Left colon (tissue), 2 donors: ENCODE measurements at places on chromosomes 1 and 21. TPM values are rescaled to one million over a fixed set of nuclear protein-coding genes. Genes with fewer than 3 reads are reported as not detected.

The PLEKHN1 gene
- 0.95 TPM for total RNA-seq

The LRRIQ3 gene
- 0.34 TPM for total RNA-seq

The TRIM62 gene
- 4.5 TPM for total RNA-seq

The ITGB3BP gene
- total RNA-seq: 12.7 TPM

The HSD3B1 gene
- 0.70 TPM for total RNA-seq

The DCDC2B gene
- not detected for total RNA-seq

The S100A7A gene
- total RNA-seq: not detected

The VN1R5 gene
- not detected for total RNA-seq

The PIGM gene
- 6.2 TPM for total RNA-seq

The CBR1 gene
- total RNA-seq: 80.5 TPM

The LRRC53 gene
- total RNA-seq: not detected

The PRPF38A gene
- total RNA-seq: 50.0 TPM

The SPRR2B gene
- total RNA-seq: not detected

The AIRE gene
- 0.18 TPM for total RNA-seq

The CCDC24 gene
- 22.4 TPM for total RNA-seq

The RIMS3 gene
- total RNA-seq: 6.4 TPM
